ENCODE measurements at places on chromosomes 7 and 10.

- DNase-seq, result no peak
These were observed 6.3 kb downstream of the CISD1 start for GRCh38 chr10:58275261-58275660.

- peak; percentile 64 for DNase-seq
These were observed 41.8 kb upstream of the LRRC18 start for GRCh38 chr10:48981310-48981907.

DNA sequence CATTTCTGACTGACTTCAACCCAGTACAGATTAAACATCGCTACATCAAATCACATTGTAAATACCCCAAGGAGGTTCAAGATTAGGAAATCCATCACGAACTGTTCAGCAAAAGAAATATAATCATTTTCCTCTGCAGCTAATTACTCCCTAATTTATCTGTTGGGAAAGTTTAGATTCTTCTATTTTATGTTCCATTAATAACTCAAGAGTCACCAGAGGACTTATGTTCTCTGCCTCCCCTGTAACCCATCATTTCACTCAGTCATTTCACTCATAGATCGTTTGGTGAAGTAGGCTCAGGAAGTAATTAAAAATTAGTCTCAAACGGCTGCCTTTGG lies 45.2 kb downstream of the FAM171A1 start:
- no peak for DNase-seq

DNA sequence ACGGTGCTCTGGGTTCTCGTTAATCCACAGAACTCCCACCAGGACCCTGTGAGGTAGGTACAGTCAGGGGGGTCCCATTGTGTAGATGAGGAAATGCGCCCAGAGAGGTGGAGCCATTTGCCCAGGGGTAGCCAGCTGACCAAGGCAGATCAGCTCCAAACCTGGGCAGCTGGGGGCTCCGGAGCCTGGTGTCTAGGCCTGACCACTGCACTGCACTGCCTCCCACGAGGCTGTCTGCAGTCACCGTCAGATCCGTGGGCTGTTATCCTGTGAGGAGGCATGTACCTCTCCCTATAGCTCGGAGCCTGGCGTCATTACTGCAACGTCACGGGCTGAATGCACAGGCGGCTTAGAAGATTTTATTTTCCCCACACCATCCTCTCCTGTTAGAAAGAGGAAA lies 411.8 kb upstream of the FOXK1 start:
- DNase-seq, result no peak

GRCh38 chr7:23462846-23463245 lies 7.4 kb downstream of the IGF2BP3 start:
- DNase-seq, result no peak

GRCh38 chr7:50352282-50352681 lies 47.8 kb downstream of the IKZF1 start:
- peak; percentile 84 for DNase-seq

GRCh38 chr7:114865564-114865963 lies 56.3 kb upstream of the MDFIC start:
- peak; percentile 80 for DNase-seq

GRCh38 chr7:47638679-47639315 lies 56.9 kb upstream of the TNS3 start:
- no peak for DNase-seq

- no peak for DNase-seq
These were observed 13.3 kb upstream of the FAM180A start for GRCh38 chr7:135761751-135762488.

DNA sequence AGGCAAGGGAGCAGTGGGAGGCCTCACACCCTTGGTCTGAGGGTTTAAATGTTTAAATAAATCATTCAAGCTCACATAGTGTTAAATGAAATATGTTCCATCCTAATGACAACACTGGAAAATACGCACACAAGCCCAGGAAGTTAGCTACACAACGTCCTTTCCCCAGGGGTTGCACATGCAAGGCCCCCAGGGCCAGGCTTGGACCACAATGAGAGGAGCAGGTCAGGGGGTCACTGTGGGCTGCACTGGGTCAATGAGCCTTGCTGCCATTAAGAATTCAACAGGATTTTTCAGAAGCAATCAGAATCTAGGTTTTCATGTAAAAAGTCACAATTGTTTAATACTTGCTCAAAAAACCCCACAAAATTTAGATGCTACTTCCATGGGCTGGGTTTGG lies 64.9 kb upstream of the ADCY1 start:
- no peak for DNase-seq

GRCh38 chr7:81447351-81447952 lies 322.4 kb downstream of the HGF start:
- peak; percentile 11 for DNase-seq

- DNase-seq, result peak; percentile 89
These were observed 5.1 kb downstream of the TSPAN14 start for GRCh38 chr10:80459047-80459865.

DNA sequence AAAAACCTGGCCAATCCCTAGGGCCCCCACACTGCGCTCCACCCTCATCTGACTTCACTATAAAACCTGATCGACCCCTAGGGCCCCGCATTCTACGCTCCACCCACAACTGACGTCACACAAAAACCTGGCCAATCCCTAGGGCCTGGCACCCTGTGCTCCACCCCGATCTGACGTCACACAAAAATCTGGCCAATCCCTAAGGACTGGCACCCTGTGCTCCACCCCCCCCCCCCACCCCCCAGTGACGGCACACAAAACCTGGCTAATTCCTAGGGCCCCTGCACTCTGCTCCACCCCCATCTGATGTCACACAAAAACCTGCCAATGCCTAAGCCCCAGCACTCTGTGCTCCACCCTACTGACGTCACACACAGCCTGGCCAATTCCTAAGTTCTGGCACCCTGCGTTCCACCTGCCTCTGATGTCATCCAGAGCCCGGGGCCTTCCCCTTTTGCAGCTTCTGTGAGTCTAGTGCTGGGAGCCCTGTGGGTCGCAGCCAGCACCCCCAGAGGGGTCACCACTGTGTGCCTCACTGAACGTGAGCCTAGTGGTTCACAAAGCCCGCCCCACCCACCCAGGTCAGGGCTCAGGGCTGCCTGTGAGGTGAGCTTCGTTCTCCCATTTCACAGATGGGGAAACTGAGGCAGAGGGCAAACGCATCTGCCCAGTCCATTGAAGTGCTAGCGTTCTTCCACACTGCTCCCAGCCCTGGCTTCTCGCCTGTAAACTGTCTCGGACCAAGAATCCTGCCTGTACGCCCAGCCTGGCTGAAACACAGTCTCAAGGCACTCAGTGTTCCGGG lies 40.6 kb downstream of the MICALL2 start:
- no peak for DNase-seq

GRCh38 chr7:23254051-23254681 lies 7.6 kb downstream of the GPNMB start:
- DNase-seq, result no peak

- no peak for DNase-seq
These were observed 1112.7 kb downstream of the TYW1 start for GRCh38 chr7:68109299-68109698.

DNA sequence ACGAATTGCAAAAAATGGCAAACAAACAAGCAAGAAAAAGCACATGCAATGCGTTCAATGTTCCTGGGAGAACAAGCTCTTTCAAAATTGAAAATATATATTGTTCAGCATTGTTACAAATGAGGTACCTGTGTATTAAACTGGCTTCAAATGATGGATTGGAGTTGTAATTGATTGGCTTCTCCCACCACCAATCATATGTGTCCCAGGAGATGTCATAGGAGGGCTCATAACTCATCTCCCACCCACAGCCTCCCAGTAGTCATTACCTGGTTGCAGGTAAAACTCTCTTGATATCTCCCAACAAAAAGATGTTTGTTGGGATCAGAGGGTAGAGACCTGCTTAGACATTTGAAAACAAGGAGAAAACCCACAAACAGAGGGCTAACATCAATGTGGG lies 302.9 kb downstream of the BAMBI start:
- no peak for DNase-seq

DNA sequence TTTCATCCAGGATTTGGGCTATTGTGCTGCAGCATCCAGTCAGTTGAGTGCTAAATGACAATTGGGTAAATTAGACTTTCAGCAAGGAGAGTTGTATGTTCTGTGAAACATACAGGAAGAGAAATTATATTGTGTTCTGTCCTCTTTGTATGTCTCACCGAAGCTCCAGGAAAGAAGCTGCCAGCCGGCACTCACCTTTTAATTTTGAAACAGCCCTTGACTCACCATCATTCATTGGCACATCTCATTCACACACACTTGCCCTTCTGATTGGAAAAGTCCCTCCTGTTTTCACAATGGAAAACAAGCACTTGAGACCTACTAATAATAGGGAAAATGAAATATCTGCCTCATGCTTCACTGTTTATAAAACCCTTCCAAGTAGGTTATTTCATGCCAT lies 495.6 kb downstream of the RPS24 start:
- DNase-seq, result no peak

DNA sequence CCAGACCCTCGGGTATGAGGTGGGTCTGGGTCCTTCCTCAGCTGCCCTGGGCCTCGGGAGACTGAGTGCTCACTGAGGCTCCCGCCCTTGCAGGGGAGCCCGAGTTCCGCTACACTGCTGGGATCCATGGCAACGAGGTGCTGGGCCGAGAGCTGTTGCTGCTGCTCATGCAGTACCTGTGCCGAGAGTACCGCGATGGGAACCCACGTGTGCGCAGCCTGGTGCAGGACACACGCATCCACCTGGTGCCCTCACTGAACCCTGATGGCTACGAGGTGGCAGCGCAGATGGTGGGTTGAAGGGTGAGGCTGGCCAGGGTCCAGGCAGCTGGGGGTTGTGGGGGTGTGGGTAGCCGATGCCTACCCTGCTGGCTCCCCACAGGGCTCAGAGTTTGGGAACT lies 7.6 kb downstream of the AEBP1 start:
- DNase-seq, result no peak

DNA sequence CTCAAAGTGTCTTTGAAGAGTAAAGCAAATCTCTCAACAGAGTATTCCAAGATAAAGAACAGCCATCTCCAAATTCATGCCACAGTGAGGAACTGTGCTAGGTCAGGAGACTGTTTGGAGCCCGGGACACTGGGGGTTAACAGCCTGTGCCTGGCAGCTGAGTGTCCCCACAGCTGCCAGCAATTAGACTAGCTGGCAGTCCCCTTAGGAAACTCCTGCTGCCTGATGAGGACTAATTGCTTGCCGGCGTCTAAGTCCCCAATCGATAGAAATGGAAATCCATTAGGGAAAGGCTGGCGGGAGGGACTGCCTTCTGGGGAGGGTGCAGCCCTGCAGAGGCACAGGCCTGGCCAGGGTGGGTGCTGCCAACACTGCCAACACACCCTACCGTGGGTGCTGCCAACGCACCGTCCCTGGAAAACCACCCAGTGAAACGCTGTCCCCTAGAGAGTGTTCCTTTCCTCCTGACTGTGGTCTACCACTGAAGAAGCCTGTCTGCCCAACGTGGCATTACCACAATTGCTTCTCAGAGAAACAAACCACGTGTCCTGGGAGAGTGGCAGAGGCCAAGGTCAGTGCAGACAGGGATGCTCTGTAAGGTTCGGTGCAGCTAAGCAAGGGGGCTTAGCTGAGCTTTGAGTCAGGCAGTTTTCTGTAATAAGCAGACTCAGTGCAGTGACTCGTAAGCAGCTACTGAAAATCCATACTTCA lies 60.8 kb downstream of the XRCC2 start:
- DNase-seq, result no peak

- DNase-seq, result no peak
These were observed 41.1 kb upstream of the TMEM213 start for GRCh38 chr7:138756591-138757242.

DNA sequence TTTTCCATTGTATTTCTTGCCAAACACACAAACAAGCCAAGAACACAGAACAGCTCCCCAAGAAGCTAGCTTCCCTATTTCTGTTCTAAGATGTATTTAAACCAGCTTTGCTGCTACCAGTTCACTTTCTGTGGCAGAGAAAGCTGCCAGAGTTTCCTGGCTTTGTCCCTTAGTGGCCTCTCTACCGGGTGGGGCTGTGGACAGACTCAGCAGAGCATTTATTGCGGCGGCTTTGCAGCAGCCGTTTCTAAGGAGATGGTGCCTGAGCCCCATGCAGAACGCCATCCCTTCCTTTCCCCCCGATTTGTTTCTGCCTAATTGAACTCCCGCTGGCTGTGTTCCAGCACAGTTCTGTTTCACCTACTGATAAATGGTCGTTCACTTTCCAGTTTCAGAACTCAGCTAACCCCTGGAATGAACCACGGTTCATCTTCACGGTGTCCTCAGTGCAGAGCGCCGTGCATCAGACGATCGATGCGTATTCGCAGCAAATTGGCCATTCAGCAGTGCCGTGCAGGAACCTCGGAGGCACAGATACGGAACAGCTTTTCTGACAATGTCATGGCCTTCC lies 33.8 kb upstream of the SFMBT2 start:
- DNase-seq, result peak; percentile 57

DNA sequence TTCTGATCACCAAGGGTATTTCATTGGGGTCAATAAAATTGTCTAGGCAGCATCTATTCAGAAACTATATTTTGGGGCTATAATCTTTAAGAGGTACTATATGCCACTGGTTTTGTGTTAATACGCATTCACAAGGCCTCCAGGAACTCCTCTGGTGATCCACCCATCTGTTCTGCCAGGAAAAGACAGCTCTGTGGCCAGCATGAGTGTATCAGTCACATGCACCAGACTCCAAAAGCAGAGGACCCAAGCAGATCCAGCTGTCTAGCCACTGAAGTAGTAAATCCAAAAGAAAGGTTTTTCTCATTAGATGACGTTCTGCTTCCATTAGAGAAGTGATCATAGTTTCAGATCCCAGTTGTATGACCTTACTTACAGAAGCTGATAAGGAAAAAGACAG lies 199.6 kb upstream of the CELF2 start:
- DNase-seq, result no peak

GRCh38 chr7:17598846-17599245 lies 300.4 kb downstream of the AHR start:
- no peak for DNase-seq

DNA sequence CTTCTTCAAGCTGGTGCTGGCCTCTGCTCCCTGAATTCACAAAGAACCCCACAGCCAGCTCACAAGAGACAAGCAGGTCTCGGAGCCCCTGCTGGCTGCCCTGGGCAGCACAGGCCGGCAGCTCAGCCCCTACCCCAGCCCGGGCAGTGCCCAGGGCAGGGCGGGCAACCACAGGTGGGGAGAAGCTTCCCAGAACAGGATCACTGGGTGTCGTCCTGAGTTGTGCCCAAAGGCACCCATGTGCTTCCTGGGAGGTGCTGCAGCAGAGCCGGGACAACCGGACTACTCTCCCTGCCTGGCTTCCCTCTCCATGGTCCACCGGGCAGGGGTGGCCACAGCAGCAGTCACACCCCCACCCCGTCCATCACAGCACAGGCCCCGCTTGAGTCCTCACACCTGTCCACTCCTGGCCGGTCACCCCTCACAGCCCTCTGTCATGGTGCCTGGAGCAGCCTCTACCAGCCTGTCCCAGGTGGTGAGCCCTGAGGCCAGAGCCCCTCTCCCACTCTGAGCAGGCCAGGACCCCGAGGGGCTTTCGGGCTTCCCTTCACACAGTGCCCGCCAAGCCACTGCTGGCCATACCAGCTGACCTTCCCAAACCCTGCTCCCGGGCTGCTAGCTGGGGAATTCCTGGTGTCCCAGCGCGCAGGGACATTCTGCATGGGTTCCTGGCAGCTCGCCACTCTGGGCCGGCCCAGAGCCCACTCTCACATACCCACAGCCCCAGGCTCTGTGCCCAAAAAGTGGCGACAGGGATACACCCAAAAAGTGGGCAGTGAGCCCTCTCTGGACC lies 3.1 kb downstream of the RASGEF1A start:
- DNase-seq, result no peak

GRCh38 chr10:43230101-43230908 lies 36.6 kb downstream of the RASGEF1A start:
- DNase-seq, result no peak

- DNase-seq, result no peak
These were observed 98.3 kb downstream of the GLI3 start for GRCh38 chr7:42138691-42139090.

- DNase-seq, result peak; percentile 82
These were observed 7.6 kb downstream of the CYCS start for GRCh38 chr7:25117226-25118047.

GRCh38 chr10:69445041-69445440 lies 6.2 kb upstream of the TSPAN15 start:
- DNase-seq, result no peak

All from GM12865 (cell line).